Right atrium auricular region (tissue), 2 donors: ENCODE measurements at places on chromosomes 5 and 9. TPM values are rescaled to one million over a fixed set of nuclear protein-coding genes. Genes with fewer than 3 reads are reported as not detected.

GRCh38 chr5:151958111-151958510, 33.5 kb upstream of the GLRA1 start:
- DNase-seq: no peak

- DNase-seq: no peak
Measured at GRCh38 chr5:180349391-180349790, 3.7 kb downstream of the GFPT2 start.

Gene CDKN2B
- total RNA-seq: 2.5 TPM

DNA sequence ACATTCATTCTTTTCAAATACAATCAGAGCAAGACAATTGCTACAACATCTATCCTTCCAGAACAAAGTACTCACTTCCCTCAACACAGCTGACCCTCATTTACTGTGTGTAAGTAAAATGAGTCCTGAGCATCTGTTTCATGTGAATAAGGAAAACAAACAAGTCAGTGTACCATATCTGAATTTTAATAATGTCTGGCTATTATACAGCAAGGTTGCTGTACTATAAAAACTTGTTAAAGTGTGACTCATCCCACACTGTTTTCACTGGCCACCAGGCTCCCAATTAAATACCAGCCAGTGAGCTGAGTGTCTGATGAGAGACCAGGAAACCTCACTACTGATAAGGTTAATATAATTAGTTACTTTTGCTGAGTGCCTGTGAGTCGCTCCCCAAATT, 339.8 kb downstream of the AGTPBP1 start:
- DNase-seq: no peak

GRCh38 chr9:112115109-112115508, 60.0 kb downstream of the SUSD1 start:
- DNase-seq: no peak

Gene PCDHB7
- total RNA-seq: 1.4 TPM

GRCh38 chr9:97572196-97572891, 60.8 kb downstream of the TSTD2 start:
- no peak for DNase-seq

GRCh38 chr9:21972361-21972760, 21.8 kb downstream of the CDKN2A start:
- DNase-seq: no peak

DNA sequence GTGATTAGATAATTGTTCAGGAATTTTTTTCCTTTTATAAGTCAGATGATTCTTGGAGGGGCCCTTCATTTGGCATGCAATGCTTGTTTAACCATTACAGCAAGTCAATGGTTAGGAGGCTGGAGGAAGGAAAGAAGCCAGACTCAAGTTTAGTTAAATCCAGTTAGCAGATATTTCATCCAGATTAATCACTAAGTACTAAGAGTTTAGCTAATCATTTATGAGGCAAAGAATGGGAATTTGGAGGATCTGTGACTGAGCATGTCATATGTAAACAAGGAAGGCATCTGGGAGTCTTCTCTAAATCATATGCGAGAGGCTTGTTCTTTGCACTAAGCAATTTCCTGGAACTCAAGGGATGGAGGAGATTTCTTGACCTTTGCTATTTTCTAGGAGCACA, 145.3 kb upstream of the SGCD start:
- DNase-seq: no peak

GRCh38 chr5:72908664-72909063, 47.2 kb upstream of the FCHO2 start:
- DNase-seq: no peak

Gene PCA3
- total RNA-seq: not detected

Gene AHRR
- 0.12 TPM for total RNA-seq

- no peak for DNase-seq
Measured at GRCh38 chr5:133919148-133920136, 49.0 kb downstream of the C5orf15 start.

- no peak for DNase-seq
Measured at GRCh38 chr9:20043035-20043434, 254.2 kb upstream of the SLC24A2 start.

- DNase-seq: no peak
Measured at GRCh38 chr5:22460189-22460588, 393.0 kb downstream of the CDH12 start.

Gene ARAP3
- total RNA-seq: 5.6 TPM

DNA sequence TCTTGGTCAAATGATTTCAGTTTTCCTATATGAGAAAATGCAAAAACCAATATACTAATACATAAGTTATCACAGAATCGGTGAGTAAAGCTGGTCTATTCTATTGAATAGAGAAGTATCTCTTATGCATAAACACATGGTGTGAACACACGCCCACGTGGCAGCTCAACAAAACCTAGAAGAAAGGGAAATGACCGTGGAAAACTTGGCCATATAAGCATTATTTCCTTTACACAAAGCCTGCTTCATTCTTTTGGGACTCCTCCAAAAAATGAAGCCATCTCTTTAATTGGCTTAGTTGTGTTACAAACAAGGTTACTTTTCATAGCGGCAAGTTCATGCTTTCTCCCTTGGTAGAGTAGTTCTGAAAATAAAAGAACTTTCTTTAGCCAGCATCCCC, 183.2 kb downstream of the TMEM161B start:
- DNase-seq: no peak

Gene INSL4
- not detected for total RNA-seq

DNA sequence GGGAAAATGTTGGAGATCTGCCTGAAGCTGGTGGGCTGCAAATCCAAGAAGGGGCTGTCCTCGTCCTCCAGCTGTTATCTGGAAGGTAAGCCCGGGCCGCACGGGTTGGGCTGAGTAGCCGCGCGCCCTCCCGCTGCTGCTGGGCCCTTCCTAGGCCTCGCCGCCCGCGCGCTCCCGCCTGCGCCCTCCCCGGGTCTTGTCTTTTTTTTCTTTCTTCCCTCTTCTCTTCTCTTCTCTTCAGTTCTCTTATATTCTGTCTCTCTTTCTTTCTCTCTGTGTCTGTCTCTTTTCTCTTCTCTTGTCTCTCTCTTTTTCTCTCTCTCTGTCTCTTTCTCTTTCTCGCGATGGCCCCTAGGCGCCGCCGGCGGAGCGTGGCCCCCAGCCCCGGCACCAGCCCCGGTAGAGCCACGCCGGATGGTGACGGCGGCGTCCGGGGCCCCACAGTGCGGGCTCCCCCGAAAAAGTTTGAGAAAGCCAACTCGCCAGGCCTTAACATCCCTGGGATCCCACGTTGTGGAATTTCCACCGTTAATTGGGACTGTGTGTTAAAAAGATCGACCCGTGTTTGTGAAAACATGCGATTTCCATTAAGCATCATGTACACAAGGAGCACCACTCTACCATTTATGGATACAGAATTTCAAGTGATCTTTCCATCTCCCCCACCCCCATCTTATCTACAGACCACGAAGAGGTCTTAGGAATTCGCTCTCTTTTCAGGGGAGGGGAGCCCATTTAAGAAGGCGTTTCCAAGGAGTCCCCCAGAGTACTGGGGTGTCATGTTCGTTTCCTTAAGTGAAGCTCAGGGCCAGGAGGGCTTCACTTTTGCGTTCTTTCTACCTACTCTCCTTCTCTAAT, 616 bp downstream of the ABL1 start:
- DNase-seq: no peak

- no peak for DNase-seq
Measured at GRCh38 chr9:91073049-91073810, 271.6 kb downstream of the SYK start.

Gene PCDHA5
- total RNA-seq: not detected

DNA sequence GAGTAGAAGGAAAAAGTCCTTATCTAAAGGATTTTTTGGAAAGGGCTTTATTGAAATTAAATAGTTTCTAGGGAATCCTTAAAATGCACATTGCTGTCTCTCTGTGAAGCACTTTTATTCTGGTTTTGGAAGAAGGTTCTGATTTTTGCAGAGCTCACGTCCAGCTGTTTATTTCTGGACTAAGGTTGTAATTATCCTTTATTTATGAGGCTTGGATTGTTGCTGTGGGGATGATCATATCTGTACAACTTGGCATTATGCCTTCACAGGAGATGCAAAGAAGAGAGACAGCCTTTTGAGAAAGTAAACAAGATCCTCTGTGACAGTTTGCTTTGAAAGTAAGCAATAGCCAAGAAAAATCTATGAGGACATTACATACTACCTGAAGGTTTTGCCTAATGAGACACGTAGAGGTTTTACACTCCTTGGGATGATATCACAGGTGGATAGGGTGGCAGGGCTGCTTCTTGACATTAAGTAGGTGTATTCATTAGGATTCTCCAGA, 14.6 kb downstream of the SMARCA2 start:
- DNase-seq: no peak

- DNase-seq: no peak
Measured at GRCh38 chr5:155532621-155533311, 519.2 kb downstream of the KIF4B start.

DNA sequence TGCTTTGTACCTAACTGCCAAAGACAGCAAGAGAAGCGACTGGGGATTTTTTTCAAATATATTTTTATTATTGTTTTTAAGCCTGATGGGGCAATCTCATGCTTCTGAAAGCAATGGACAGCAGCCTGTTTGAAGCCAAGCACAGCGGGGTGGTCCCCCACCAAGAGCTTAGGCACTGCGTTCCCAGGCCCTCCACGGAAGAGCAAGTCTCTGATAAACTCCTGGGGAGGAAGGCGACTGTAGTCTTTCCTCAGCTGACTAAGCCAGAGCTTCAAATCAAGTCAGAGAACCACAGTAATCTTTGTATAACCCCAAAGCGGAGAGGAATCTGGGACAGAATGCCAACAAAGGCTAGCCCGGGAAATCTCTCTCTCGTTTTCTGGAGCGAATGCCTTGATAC, 54.4 kb downstream of the ARSB start:
- no peak for DNase-seq

DNA sequence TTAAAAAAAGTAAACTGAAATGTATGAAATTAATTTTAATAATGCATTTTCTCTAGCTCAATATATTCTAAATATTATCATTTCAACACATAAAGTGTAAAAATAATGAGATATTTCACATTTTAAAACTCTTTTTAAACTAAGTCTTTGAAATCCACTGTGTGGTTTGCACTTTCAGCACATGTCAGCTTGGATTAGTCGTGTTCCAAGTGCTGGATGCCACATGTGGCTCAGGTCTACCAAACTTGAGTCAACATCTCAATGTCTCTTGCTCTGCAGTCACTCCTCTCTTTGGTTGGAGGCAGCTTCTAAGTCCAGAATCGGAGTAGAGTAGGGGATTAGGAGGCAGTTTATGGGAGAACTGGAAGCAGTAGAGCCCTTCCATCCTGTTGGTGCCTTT, 173.7 kb upstream of the ANKRD55 start:
- DNase-seq: no peak

DNA sequence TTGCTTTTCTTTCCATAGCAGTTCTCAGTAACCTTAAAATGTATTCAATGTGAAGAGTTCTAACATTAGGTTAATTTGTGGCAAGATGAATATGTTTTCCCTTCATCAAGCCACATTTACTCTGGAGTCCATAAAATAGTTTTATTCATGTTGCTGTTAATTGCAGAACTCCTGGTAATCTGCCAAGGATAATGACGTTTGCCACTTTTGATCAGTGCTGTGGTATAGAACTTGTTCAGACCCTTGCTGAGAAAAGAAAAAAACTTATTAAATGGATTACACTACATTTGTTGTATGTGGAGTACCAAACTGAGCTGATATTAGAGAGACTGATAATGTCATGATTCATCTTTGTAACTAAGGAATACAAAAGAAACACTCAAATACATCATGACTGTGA, 212.4 kb upstream of the DMAC1 start:
- no peak for DNase-seq

Gene CCNI2
- not detected for total RNA-seq

- no peak for DNase-seq
Measured at GRCh38 chr9:69254223-69254622, 70.8 kb upstream of the ENTREP1 start.
